ENCODE measurements at places on chromosomes 4 and X.

- peak; percentile 24 for DNase-seq
Observed at GRCh38 chr4:99811850-99812249, 4.8 kb upstream of the DAPP1 start.

- DNase-seq: no peak
Observed at GRCh38 chr4:4852591-4853362, 6.7 kb upstream of the MSX1 start.

GRCh38 chr4:28010577-28011240 lies 1150.1 kb downstream of the STIM2 start:
- no peak for DNase-seq

DNA sequence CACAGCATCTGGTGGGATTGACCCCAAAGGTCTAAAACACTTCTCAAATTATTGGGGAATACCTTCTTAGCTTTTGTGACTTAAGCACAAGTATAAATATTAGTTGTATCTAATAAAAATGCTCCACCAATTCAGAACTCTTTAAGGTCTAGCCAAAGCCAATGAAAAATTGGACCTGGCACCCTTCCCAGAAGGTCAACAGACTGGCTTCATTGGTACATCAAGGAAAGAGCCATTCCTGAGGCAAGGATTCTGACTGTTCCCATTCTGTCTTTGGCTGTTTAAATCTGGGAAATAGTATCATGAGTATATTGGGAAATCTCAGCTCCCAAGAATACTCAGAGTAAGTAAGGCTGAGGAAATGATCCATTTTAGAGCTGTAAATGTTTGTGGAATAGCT lies 153.0 kb upstream of the TRPC5 start:
- DNase-seq: no peak

- no peak for DNase-seq
Observed at GRCh38 chr4:40952672-40953071, 202.9 kb downstream of the NSUN7 start.

DNA sequence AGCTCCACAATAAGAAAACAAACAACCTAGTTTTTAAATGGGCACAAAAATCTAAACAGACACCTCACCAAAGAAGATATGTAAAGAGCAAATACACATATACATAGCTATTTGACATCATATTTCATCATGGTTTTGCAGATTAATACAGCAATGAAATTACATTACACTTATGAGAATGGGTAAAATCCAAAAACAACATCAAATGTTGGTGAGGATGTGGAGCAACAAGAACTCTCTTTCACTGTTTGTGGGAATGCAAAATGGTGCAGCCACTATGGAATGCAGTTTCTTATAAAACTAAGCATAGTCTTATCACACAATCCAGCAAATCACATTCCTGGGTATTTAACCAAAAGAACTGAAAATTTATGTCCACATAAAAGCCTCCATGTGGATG lies 25.0 kb downstream of the TLR6 start:
- no peak for DNase-seq

GRCh38 chr4:136106753-136107152 lies 1425.5 kb downstream of the PCDH18 start:
- no peak for DNase-seq

- no peak for DNase-seq
Observed at GRCh38 chr4:16334601-16335000, 108.3 kb upstream of the TAPT1 start.

GRCh38 chrX:24306440-24306839 lies 7.4 kb downstream of the SUPT20HL2 start:
- no peak for DNase-seq

DNA sequence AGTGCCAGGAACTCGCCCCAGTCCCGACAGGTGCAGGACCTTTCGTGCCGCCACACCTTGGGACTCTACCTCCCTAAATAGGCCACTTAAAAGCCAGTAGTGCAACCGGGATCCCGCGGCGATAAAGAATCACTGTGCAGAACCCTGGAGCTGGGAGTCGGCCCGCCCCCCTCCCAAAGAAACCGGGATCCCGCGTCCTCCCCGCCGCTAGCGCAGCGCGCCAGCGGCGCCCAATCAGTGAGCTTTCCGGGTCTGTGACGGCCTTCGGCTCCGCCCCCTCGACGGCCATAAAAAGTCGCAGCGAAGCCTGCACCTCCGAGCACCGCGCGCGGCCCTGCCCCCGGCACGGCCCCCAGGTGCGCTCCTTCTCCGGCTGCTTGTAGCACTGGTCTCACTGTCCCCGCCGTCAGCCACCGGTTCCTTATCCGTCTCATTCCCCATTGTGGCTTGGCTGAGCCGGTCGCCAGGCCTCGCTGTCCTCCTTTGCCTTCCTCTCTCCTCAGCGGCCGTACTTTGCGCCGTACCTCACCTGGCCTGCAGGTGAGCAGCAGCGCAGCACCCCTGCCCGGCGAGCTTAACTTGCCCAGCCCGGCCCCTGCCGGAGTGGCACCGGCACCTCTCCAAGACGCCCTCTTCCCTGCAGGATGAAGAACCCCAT lies at the start of gene LRAT:
TSS of gene LRAT (plus strand) at position 318 of the 658 bp plus-strand sequence. CDS start at position 645, 327 bp downstream.
- DNase-seq: peak; percentile 42

DNA sequence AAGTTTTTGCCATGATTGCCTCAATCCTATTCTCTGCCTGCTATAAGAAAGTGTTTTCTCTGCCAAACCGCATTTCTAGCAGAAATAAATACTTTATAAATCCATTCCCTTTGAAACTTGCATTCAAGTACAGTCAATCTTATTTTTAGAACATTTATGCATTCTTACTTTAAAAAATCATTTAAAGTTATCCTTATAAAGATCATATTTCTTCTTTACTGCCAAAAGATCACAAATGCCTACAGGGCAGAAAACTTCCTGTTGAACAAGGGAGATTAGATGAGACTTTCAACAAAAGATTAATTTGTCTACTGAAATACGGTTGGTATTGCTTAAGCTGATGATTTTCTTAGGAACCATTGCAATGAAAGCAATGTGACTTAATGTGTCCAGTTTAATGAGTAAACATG lies 207.2 kb upstream of the SLIT2 start:
- no peak for DNase-seq

DNA sequence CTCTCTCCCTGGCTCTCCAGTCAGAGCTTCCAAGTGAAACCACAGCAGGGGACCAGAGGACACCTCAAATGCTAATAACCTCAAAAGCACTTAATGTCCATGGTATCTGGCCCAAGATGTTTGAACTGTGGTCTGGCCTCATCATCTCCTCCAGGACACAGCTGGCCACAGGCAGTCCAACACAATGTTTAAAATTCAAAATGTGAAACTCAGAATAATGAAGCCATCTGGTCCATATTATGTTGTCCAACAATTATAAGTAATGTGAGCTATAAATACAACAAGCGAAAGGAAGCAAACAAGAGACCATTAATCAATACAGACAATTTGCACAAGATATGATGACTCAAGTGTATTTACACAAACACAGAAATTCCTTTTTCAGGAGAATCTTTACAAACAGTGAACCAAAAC lies 90.7 kb upstream of the S100G start:
- no peak for DNase-seq

- DNase-seq: no peak
Observed at GRCh38 chr4:8275548-8275910, 6.0 kb downstream of the HTRA3 start.

GRCh38 chrX:18620349-18620748 lies 51.6 kb downstream of the RS1 start:
- no peak for DNase-seq

- no peak for DNase-seq
Observed at GRCh38 chr4:108486046-108486445, 134.3 kb upstream of the RPL34 start.

- peak; percentile 22 for DNase-seq
Observed at GRCh38 chrX:2928191-2928582, 952 bp downstream of the ARSD start.

- no peak for DNase-seq
Observed at GRCh38 chr4:8221985-8222384, 22.9 kb downstream of the SH3TC1 start.

GRCh38 chrX:42386681-42387080 lies 391.3 kb downstream of the PPP1R2C start:
- DNase-seq: no peak

DNA sequence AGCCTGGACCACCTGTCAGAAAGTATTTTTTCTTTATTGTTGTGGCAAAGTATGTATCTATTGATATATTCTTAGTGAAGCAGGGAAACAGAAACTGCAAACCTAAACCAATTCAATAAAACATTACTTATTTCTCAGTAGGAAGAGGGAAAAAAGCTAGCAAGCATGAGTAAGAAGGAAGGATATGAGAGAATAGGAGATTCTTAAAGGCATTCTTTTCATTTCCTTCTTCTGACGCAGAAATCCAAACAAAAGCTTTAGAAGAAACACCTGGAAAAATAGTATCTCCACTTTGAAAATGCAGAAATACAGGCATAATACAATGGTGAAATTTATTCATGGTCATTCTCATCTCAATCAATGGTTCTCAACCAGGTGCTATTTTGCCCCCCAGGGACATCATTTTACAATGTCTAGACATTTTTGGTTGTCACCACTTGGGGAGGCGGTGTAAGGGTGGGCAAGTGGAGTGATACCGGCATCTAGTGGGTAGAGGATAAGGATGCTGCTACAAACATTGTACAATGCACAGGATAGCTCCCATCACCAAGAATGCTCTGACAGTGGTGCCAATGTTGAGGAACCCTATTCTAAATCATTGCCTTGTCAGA lies 21.7 kb upstream of the ATXN3L start:
- no peak for DNase-seq

- no peak for DNase-seq
Observed at GRCh38 chrX:29295987-29296680, 708.9 kb downstream of the IL1RAPL1 start.

DNA sequence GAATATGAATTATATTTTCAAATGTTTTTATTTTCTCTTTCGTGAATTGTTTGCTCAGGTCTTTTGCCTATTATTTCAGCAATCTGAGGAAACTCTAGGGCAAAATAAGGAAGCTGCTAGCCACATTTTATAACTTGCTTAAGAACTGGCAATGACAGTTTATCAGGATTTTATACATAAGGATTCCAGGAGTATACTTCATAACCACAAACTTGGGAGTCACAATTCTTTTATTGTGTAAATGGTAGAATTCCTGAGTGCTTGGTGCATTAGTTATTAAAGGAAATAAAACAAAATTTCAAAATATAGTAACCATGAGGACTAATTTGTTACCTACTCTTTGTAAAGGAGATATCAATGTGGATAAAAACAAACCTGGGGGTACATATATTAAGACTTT lies 54.4 kb downstream of the PALLD start:
- DNase-seq: no peak

- DNase-seq: peak; percentile 89
Observed at GRCh38 chr4:112523764-112524505, 8.0 kb upstream of the NEUROG2 start.

DNA sequence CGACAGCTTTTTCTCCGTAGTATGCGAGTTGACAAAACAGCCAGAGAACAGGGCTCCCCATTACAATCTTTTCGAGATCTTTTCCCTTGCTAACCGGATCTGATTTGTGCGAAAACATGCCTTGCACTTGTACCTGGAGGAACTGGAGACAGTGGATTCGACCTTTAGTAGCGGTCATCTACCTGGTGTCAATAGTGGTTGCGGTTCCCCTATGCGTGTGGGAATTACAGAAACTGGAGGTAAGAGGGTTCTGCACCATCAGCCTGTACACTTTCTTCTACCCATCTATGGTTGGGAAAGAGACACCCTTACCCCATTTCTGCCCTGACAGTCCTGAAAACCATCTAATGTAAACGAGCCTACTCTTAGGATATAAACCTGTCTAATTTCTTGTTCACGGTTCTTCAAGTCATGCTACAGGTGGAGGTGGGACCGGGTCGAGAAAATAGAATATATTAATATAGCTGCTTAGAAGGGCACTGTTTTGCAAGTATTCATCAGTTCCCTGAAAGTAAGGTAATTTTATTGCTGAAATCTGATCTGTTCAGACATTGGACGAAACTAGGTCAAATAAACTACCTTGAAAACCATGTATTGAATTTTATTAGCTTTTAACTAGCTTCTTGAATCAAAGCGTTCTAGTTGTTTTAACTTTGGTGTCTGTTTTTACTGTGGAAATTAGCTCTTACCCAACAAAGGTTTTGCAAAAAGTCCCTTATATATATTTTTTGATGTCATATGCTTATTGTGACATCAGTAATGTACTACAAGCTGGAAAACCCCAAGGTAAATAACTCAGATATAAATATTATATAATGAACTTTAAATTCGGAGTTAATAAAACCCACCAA lies 869 bp downstream of the TMEM184C start:
- DNase-seq: peak; percentile 20

- no peak for DNase-seq
Observed at GRCh38 chr4:7546152-7546808, 111.5 kb upstream of the PSAPL1 start.

DNA sequence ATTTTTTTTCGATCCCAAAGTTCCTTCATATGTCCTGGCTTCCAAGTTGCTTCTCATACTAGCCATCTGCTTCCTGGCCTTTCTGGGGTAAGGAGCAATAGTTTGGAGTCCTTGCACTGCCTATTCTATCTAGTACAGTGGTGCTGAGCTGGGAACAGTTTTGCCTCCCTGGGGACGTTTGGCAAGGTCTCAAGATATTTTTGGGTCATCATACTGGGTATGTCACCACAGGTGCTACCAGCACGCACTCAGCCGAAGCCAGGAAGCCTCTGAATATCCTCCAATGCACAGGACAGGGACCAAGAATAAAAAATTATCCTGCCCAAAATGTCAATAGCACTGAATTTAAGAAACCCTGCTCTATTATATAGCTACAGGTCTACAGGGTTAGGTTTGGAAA lies 35.4 kb upstream of the TMSB15B start:
- no peak for DNase-seq

GRCh38 chr4:184643731-184644130 lies 5.5 kb downstream of the CASP3 start:
- no peak for DNase-seq

- peak; percentile 25 for DNase-seq
Observed at GRCh38 chr4:109434007-109434971, 674 bp downstream of the SEC24B start.

- no peak for DNase-seq
Observed at GRCh38 chrX:138771047-138771446, 59.5 kb upstream of the FGF13 start.

- DNase-seq: no peak
Observed at GRCh38 chr4:119053245-119053644, 82.4 kb upstream of the MYOZ2 start.

GRCh38 chrX:119008110-119008744 lies 33.8 kb downstream of the LONRF3 start:
- peak; percentile 54 for DNase-seq

- peak; percentile 74 for DNase-seq
Observed at GRCh38 chr4:26074712-26075430, 160.9 kb downstream of the SMIM20 start.

DNA sequence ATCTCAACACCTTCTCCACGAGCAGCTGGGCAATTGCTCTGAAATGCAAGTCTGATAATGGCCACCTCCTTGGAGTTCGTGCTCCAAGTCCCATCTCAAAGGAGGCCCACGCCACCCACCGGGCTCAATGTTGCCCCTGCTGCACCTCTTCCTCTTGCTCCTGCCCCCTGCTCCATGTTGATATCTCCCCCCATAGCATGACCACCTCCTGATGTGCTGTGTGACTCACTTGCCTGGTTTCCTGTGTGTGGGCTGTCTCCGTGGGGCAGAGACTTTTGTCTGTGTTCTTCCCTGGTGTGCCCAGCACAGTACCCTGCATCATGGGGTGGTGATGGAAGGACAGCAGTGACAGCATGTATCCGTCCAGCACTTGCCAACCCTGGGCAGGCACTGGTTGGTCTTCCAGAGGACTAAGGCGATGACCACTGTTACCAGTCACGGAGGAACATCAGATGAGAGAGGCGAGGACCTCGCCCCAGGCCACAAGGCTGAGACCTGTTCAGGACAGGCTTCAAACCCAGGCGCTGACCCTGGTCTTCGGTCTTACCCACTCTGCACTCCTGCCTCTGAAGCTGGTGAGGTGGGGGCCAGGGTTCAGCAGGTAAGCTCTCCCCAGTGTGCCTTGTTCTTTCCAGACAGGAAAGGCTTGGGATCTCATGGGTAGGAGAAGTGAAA lies 104.6 kb upstream of the LRPAP1 start:
- no peak for DNase-seq

All from GM13976 (cell line).